ENCODE measurements at places on chromosomes 6 and 20.

GRCh38 chr20:46108435-46108841 is 9.7 kb upstream of the CD40 start:
- DNase-seq, result no peak

GRCh38 chr6:26575494-26575939 is 21.2 kb upstream of the ABT1 start:
- no peak for DNase-seq

GRCh38 chr6:26234421-26235301 is 130.3 kb upstream of the BTN3A2 start:
- DNase-seq, result no peak

DNA sequence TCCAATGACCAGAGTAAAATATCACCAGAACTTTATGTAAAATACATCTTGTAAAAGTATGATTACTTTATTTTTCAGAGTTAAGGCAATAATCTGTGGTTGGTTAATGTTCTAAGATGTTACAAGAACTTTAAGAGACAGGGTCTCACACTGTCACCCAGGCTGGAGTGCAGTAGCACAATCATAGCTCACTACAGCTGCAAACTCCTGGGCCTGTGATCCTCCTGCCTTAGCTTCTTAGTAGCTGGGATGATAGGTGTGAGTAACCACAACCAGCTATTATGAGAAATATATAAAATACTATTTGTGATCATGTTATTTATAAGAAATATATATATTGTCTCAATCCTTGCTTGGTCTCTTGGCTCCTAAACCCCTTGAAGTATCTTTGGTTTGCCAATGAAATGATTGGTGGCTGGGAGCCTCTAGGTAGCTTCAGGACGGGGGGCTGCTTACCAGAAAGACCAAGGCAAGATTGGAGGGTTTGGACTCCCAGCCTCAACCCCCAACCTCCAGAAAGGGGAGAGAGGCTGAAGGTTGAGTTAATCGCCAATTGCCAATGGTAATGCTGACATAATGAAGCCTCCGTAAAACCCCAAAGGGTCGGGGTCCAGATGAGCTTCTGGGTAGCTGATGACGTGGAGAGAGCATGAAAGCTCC is 15.4 kb downstream of the SOD2 start:
- no peak for DNase-seq

- DNase-seq, result no peak
Measured at GRCh38 chr6:127031511-127031910, 87.0 kb upstream of the RSPO3 start.

DNA sequence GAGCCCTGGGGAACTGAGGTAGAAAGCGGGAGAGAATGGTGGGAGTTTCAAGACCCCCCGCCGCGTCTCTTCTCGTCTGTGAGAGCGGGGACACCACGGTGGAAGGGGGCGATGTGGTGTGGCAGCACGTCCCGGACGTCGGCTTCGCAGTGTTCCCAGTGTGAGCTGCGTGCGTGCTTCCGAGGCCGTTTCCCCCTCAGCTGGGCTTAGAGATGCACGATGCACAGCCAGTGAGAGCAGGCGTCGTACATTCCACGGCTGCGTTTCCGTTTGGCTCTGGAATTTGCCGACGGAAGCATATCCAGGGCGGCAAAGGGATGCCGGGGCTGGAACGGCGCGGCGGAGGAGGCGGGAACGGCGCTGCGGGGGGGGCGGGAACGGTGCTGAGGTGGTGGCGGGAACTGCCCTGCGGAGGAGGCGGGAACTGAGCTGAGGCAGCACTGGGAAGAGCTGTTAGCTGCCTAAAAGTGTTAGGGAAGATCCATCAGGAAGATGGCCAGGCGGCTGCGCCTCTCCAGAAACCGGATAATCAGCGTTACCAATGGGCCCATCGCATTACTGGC is 37.7 kb downstream of the KIF25 start:
- no peak for DNase-seq

GRCh38 chr6:11795403-11795802 is 16.8 kb upstream of the ADTRP start:
- no peak for DNase-seq

DNA sequence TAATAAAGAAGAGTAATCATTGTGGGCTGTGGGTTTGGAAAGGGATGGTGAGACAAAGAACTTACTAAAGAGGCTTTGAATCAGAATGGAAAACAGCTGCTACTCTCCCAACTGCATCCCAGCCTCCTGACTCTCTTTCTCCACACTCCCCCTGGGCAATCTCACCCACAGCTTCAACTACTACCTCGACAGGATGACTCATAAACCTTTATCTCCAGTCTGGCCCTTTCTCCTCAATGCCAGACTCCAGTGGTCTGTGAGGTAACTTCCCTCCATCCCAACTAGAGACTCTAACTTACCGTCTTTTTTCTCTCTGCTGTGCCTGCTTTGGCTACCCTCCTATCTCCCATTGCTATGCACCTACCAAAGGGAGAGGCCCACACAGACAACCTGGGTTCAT is 135.3 kb upstream of the RREB1 start:
- no peak for DNase-seq

Data from stimulated activated CD4-positive, alpha-beta T cell treated with anti-CD3 and anti-CD28 coated beads, TNF-alpha, amount 100 ng/mL, for 4 hours (primary cell).